Activated T-cell treated with anti-CD3 and anti-CD28 coated beads, Interleukin-2, amount 50 U/mL, for 1 hour (primary cell): ENCODE measurements at places on chromosomes 13 and 19.

GRCh38 chr13:100566543-100566942 is 22.0 kb downstream of the GGACT start:
- no peak for DNase-seq

DNA sequence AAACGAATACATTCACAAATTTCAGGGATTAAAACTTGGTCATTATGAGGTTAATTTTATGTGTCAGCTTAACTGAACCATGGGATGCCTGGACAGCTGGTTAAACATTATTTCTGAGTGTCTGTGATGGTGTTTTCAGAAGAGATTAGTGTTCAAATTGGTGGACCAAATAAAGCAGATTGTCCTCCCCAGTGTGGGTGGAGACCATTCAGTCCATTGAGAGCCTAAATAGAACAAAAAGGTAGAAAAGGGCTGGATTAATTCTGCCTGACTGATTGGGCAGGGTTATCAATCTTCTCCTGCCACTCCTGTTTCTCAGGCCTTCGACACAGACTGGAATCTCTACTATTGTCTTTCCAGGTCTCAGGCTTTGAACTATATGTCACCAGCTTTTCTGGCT is 203.8 kb upstream of the SLITRK6 start:
- DNase-seq, result no peak

- no peak for DNase-seq
These were observed 14.5 kb downstream of the ACTN4 start for GRCh38 chr19:38661996-38662395.

DNA sequence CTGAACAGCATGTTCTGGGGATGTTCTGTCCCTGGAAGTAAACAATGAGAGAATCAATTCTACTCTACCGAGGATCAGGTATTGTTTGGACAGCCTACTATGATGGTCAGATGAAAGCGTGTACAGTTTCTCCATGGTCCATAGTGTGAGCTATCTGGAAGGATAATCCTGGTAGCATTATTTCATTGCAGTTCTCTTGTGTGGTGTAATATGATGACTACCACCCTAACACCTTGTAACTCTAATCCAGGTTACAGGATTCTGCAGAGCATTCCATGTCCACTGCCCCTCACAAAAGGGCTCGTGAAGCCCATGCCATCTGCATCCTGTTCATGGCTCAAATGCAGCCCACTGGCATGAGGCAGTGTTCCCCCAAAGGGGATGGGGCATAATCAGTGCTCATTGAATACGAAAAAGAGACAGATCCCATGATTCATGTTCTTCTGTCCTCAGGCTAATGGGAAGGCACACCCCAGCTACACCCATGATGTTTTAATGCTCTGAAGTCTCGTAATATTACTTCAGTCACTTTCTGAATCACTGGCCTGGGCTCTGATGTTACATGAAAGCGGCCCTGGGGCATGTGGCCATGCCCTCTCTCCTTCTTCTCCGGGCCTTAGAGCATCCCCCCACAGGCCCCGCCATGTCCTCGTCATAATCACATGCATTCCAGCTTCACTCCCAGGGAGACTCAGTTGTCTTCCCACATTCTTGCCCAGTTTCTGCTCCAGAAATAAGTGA is 68.4 kb downstream of the HSPH1 start:
- no peak for DNase-seq

- no peak for DNase-seq
These were observed 5.3 kb downstream of the USHBP1 start for GRCh38 chr19:17259118-17259780.

GRCh38 chr19:20444202-20444885 is 121.2 kb downstream of the ZNF737 start:
- no peak for DNase-seq

DNA sequence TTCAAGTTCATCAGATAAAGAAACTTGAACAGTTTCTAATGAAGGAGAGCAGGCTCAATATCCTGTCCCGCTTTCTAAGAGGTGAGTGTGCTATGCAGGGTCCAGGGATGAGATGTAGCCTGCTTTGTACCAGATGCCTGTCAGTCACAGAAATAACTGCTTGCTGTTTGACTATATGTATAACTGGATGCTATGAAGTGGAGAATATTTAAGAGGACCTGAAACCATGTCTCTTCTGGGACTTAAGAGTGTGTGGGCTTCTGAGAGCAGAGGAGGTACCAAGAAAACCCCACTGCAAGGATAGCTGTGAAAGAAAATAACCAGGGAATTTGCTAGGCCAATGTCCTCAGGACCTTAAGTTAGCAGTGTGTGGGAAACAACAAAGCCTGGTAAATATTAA is 246.3 kb upstream of the RFC3 start:
- no peak for DNase-seq

DNA sequence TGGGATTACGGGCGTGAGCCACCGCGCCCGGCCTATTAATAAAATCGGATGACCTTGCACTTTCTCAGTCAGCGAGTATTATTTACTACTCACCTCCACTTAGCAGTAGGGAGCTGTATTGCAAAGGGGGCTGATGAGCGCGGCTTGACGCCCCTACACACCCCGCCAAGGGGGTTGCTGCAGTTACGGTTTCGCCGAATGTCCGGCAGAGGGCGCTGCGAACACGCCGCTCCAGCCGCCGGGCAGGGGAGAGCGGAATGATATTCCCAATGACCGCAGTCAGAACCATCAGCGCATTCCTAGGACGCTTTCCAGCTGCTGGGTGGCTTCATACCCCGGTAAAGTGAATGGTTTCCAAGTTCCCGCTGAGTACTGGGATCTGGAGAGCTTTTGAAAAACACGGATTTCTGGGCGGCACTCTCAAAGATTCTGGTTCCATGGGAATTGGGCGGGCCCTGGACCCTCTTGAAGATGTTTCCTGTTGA is 30.0 kb upstream of the TPT1 start:
- DNase-seq, result peak; percentile 62

- DNase-seq, result no peak
These were observed 8.8 kb upstream of the IGFL4 start for GRCh38 chr19:46049597-46049996.

DNA sequence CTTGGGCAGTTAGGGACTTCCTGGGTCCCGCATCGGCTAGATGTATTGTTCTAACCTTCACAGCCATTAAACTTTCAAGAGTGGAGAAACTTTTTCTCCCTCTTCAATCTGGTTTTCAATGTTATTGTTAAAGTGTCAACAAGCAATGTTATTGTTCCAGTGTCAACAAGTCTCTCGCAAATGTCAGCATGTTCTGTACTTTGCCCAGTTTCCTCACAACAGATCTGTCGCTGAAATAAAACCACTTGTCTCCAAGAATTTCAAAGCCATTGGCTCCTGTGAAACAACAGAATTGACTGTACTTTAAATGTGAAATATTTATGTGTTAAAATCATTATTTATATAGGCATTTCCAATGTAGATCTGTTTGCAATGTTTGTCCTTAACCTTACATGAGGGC is 138.0 kb downstream of the ITGBL1 start:
- DNase-seq, result no peak

DNA sequence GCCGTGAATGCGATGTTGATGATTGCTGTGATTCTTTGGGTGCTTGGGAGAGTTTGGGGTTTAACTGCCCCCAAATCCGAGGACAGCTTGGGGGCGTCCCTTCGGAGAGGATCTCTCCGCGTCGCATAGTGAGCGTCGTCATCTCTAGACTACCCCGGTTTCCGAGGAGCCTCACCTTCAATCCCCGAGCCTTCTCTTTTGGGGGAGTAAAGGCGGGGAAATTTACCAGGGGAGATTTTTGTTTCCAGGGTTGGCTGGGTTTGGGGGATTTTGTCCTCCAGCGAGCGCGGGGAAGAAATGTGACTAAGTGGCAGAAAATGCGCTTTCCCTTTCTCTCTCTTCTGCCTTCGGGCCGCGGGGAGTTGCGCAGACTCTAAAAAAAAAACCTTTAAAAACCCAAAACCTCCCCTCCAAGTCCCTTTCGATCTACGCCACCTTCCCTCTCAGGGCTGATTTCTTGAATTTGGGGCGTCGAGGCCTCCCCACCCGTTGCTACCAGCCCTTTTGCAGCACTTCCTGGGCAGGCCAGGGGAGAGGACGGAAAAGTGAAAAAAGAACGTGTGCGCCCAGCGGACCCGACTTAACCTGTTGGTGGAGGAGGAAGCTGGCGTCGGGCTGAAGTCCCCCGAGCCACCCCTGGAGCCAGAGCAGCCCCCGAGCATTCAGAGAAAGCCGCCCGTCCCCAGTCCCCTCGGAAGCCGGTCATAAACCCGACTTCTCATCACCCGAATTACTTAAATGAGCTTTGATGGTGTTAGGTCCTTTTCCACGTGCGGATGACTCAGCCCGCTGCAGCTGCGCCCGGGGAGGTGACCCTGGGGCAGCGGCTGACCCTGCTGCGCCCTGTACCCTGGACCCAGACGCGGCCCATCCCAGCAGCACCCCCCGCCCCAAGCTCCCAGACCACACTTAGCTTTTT is 17.7 kb downstream of the NFIX start:
- no peak for DNase-seq

- DNase-seq, result no peak
These were observed 82.3 kb upstream of the PDCD5 start for GRCh38 chr19:32498648-32499200.

GRCh38 chr13:31261241-31261640 is 61.5 kb downstream of the B3GLCT start:
- no peak for DNase-seq

DNA sequence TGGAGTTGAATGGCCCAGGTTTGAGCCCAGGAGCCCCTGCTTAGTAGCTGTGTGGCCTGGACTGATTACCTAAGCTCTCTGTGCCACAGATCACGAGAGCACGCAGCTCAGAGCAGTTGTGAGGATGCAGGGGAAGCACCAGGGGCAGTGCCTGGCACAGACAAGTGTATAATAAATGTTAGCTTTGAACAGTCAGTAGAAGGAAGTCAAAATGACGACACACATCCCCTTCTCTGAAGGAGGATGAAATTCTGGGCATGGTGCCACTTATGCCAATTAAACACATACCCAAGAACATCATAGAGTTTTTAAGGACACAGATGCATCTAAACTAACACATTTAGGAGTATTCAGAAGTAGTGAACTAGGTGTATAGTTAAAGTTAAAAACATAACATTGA is 24.9 kb upstream of the SIGLEC11 start:
- DNase-seq, result no peak

DNA sequence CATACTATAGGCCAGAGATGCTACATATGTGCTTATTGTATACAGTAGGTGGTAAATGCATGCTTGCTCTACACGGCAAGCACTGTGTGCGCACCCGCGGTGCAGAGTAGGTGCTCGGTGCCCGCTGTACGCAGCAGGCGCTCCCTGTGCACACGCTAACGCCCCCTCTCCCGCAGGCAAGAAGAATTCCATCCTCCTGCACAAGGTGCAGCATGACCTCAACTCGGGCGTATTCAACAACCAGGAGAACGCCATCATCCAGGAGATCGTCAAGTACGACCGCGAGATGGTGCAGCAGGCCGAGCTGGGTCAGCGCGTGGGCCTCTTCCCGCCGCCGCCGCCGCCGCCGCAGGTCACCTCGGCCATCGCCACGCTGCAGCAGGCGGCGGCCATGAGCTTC is 17.7 kb downstream of the POLRMT start:
- DNase-seq, result no peak

GRCh38 chr13:94610475-94610874 is 8.8 kb downstream of the GPR180 start:
- DNase-seq, result no peak

DNA sequence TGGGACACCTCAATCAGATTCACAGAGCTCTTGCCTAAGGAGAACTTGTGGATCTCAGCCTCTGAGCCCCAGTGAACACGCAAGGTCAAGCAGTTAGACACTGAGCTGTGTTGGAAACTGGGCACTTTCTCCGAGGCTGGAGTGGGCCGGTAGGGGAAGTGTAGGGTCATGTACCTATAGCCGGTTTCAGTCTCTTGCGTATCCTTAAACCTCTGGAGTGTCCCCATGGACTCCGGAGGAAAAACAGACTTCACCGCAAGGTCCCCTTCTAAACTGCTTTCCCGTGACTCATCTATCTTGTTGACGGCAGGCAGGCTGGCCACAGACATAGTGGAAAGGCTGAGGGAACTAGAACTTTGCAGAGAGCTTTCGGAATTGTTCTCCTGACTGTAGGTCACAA is 11.3 kb downstream of the IQCN start:
- DNase-seq, result no peak

- DNase-seq, result no peak
These were observed 52.0 kb upstream of the GAS6 start for GRCh38 chr13:113915786-113916329.

DNA sequence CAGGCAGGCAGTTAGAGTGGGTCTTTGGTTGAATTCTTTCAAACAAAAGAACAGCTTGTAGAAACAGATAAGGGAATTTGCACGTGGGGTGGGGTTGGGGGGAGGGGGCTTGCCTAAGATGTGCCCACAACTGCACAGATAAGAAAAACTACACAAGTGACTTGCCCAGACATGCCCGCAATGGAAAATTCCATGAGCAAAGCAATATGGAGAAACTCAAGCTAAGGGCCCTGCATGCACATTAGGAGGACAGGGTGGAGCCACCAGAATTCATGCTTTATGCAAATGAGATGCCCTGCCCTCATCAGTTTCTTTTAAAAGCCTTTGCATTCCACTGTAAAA is 755.6 kb upstream of the MIR17HG start:
- no peak for DNase-seq

GRCh38 chr19:13604902-13605586 is 98.8 kb upstream of the CACNA1A start:
- DNase-seq, result no peak

GRCh38 chr19:50842130-50842529 is 8.8 kb upstream of the KLK15 start:
- DNase-seq, result no peak

DNA sequence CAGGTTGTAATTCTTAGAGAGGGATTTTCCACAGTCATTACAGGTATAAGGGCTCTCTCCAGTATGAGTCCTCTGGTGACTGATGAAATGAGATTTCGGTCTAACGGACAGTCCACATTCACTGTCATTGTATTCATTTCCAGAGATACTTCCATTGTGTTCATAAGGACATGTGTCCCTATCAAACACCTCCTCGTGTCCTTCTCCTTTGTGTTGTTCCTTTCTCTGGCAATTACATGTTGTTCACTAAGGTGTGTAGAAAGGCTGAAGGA is 10.5 kb upstream of the ZSCAN18 start:
- DNase-seq, result no peak

DNA sequence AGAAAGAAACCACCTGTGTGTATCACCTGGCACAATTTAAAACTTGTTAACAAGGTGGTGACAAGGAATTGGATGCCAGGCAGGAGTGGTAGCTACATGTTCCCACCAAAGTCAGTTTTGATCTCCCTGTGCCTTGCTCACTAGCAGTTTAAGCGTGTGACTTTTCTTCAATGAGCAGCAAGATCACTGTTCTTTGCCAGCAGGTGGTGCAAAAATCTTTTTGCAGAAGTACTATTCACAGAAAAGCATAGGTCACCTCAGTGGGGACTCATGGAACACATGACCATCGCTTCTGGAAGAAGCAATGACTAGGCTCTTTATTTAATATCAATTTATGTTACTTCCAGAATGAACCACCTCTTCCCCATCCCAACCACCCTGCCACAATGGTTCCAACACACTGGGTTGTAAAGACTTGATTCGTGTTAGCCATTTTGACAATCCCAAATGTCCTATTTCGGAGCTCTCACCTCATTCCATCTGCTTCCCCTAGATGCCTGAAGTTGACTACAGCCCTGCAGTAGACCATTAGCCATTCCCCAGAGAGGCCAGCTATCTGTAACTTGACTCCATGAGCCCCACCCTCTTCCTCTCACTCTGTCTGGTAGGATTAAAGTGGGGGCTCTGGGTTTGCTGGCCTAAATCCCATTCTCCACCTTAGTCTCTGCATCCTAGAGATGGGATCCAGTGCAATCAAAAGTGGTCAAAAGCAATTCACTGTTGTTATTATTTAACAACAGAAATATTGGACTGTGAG is 59.1 kb upstream of the TNFRSF19 start:
- DNase-seq, result no peak
